ENCODE measurements at places on chromosomes 2 and 18.

- no peak for DNase-seq
Measured at GRCh38 chr2:196980473-196980872, 54.0 kb upstream of the PGAP1 start.

GRCh38 chr2:49988276-49988675 is 834.0 kb upstream of the FSHR start:
- DNase-seq, result no peak

DNA sequence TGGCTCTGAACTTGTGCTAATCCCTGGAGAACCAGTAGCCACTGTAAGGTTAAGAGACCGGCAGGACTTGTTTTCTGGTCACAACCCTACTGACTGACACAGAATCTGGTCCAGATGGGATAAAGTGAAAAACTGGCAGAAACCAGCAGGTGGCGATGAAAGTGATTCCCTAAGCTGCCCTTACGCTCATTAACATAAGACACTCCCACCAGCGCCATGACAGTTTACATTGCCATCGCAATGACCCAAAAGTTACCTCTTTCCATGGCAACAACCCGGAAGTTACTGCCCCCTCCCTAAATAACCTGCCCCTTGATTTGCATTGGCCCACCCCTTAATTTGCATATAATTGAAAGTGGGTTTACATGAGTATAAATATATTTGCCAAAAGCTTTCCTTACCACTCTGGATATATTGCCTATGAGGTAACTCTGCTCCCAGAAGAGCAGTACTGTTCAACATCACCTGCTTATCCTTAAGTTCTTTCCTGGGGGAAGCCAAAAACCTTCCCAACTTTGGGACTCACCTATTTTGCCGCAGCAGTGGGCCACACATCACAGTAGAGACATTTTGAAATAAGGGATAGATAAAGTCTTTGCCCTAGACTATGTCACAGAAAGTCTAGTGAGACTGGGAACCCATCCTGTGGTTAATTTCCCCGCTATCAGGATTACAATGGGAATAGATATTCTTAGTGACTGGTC is 35.8 kb upstream of the AFF3 start:
- DNase-seq, result peak; percentile 10

DNA sequence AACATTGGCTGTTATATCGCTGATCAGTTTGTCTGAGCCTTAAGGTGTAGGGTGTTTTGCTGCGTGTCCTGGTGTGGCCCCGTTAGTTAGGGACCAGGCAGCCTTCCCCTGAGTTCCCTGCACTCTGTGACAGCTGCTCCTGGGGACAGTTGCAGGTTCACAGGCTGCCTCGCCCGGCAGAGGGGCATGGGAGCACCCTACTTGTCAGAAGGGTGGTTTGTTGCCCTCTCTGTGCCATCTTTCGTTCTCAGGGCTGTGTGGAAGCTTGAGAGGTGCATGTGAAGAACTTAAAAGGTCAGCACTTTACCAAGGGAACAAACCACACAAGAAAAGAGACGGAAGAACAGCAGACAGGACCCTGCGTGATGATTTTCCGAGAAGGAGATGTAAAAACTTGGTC is 159.6 kb downstream of the LDLRAD4 start:
- no peak for DNase-seq

GRCh38 chr18:2932247-2933181 is 80.4 kb downstream of the LPIN2 start:
- DNase-seq, result peak; percentile 79

- no peak for DNase-seq
Measured at GRCh38 chr2:183490914-183491313, 366.7 kb downstream of the NUP35 start.

GRCh38 chr2:85840091-85840490 is 48.7 kb downstream of the ST3GAL5 start:
- no peak for DNase-seq

- no peak for DNase-seq
Measured at GRCh38 chr2:12448846-12449505, 267.8 kb upstream of the TRIB2 start.

GRCh38 chr2:189421644-189422043 is 19.6 kb upstream of the WDR75 start:
- no peak for DNase-seq

DNA sequence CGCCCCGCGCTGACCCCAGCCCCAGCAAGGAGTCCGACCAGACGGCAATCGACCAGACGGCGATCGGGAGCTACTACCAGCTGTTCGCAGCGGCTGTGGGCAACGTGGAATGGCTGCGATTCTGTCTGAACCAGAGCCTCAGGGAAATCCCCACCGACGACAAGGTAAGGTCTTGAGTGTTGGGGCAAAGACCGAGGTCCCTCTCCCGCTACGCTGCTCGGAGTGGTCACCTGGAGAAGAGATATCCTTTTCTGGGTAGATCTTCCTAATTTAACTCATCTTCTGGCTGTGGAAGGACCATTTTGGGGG is 704 bp downstream of the ANKRD53 start:
- no peak for DNase-seq

DNA sequence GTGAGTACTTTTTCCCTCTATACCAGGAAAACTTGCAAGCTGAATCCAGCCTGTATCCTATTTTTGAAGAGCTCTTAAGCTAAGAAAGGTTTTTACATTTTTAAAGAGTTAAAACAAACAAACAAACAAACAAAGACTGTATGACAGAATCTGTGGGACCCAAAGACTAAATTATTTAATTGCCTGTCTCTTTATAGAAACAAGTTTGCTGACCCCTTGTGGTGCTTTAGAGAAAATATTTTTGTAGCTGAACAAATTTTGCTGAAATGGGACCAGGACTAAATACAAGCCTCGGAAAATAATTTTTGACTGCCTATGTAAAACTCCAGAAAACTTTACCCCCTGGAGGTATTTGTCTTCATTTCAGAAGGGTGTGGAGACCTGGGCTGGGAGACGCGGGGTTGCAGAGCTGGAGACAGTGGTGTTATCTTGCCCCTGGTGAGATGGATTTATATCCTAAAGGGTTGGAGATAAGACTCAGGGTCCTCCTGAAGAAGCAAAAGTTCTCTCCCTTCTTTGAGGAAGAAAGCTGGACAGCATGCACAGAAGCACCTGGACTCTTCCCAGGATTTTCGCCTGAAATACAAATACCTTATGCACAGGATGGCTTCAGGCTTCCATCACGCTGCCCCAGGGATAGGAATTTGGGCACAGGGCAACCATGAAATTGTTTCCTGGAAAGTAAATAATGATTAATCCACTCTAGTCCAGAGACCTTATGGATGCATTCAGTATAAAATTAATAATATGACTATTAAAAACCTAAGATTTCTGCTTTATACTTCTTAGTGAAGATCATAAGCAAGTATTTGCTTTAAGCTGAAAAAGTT is 54.3 kb downstream of the TMX3 start:
- no peak for DNase-seq

DNA sequence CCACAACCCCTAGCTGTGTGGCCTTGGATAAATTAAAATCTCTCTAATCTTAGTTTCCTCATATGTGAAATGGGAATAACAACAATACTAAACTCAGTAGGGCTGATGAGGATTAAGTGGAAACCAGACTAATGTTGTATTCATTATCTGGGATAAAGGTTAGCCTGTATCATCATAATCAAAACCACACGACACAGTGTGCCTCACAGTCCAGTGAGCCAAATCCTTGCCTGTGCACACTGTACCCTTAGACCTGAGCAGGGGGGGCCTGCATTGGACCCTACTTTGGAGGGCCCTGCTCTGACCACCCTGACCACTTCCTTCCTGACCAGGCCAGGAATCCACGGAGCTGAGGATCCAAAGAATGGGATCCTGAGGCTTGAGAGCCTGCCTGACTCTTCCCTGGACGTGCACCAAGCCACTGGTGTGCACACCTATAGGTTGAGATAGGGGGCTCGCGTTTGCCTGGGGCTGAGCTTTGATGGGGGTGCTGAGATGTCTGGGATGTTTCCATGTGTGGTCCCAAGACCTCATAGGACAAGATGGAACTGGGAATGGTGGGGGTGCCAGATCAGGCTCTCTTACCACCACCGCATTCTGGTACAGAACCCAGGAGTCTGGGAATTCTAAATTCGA is 69.7 kb downstream of the TGOLN2 start:
- DNase-seq, result no peak

- DNase-seq, result no peak
Measured at GRCh38 chr2:168583064-168583709, 127.1 kb downstream of the CERS6 start.

DNA sequence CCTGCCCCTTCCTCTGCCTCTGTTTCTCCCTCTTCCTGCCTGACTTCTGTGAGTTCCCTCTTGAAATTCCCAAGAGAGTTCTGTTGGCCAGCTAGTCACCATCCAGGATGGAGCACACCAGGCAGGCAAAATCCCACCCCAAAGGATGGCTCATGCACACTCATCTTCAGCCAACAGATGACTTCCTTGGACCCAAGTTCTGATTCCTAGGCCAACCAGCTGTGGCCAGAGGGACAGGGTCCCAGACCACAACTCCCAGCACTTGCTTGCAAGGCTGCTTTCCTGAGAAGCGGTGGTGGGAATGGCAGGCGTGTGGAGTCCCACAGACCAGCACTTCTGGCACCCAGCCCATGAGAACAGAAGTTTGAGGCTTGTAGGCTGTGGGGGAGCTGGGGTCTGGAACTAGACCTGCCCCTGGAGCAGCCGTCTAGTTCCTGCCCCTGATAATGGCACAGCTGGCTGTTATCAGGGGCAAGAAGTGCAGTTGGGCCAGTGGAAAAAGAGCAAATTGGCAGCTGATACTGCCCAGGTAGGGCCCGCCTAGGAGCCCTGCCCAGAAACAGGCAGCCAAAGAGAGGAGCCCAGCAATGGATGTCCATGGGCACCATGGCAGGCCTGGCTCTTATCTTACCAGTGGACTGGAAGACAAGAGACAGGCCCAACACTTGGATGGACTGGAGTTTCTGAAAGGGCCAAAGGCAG is 56.7 kb downstream of the CYP26B1 start:
- DNase-seq, result no peak

- no peak for DNase-seq
Measured at GRCh38 chr18:28149810-28150420, 27.0 kb downstream of the CDH2 start.

- DNase-seq, result no peak
Measured at GRCh38 chr2:175557810-175558377, 376.4 kb upstream of the ATP5MC3 start.

- no peak for DNase-seq
Measured at GRCh38 chr18:4455113-4455811, at the start of gene DLGAP1. DLGAP1 (minus strand) TSS chr18:4455307.

- no peak for DNase-seq
Measured at GRCh38 chr2:42101206-42102023, 53.6 kb downstream of the PKDCC start.

- no peak for DNase-seq
Measured at GRCh38 chr2:160430001-160430344, 63.6 kb downstream of the RBMS1 start.

- DNase-seq, result no peak
Measured at GRCh38 chr2:182854375-182855105, 11.9 kb downstream of the FRZB start.

- no peak for DNase-seq
Measured at GRCh38 chr18:44896846-44897245, 216.2 kb downstream of the SETBP1 start.

DNA sequence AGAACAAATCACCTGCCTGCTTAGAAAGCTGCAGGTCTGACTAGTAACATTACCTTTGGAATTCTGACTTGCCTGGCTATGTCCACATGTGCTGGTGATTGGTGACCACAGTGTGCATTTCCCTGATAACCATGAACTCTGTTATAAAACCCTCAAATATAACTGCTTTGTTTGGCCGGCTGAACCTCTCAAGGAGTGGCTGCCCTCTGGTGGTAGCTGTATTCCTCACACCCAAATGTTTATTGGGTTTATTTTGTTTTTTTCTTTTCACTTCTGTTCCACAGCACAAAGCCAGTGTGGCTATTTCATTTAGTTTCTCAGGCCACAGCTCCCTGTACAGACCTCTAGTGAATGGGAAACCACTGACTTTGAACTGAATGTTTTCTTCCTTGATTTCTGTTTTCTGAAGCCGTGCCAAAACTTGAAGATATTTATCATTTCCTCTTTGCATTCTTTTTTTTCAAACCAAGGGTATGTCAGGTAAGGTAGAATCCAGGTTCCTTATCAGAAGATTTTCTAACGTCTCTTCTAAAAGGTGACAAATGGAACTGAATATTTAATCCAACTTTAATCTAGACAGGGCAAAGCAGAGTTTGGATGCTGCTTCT is 549.0 kb upstream of the VRK2 start:
- DNase-seq, result peak; percentile 10

- DNase-seq, result no peak
Measured at GRCh38 chr2:223967981-223968380, 10.7 kb downstream of the MRPL44 start.

GRCh38 chr2:209602259-209602658 is 169.4 kb upstream of the UNC80 start:
- DNase-seq, result no peak

DNA sequence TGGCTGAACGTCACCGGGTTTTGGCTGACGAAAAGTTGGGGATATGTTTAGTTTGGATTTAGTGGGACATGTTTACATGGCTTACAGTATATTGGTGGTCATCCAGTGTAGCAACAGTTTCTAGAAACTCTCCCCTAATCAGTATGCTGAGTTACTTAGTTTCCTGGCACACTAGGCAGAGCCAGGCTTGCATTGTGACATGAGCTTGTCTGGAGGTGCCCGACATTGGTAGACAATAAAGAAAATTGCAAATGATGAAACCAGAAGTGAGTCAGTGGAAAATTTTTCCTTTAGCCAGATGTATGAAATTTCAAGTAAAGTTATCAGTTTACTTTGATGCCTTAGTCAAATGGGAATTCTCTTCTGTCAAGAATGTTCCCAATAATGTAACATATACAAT is 276.1 kb downstream of the RDH14 start:
- DNase-seq, result no peak

GRCh38 chr2:201237486-201238123 is 22.7 kb upstream of the CASP8 start:
- no peak for DNase-seq

- DNase-seq, result no peak
Measured at GRCh38 chr2:133326652-133327397, 241.4 kb downstream of the NCKAP5 start.

GRCh38 chr18:63142594-63143225 is 176.9 kb downstream of the BCL2 start:
- no peak for DNase-seq

DNA sequence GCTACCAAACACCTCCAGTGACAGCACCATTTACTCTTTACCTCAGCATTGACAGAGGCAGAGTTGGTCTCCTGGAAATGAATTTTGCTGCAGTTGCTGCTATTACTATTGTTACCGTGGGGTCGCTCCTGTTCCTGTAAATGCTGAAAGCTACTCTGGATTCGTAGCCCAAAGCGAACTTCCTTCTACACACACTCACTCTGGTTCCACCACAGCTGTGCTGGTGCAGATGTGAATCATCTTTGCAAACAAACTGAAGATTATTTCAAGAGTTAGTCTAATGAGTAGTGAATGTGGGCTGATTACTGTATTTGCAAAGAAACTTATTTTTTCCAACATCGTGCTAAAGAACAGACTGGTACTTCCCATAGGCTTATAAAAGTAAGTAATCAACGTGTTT is 304.0 kb downstream of the LPIN1 start:
- no peak for DNase-seq

DNA sequence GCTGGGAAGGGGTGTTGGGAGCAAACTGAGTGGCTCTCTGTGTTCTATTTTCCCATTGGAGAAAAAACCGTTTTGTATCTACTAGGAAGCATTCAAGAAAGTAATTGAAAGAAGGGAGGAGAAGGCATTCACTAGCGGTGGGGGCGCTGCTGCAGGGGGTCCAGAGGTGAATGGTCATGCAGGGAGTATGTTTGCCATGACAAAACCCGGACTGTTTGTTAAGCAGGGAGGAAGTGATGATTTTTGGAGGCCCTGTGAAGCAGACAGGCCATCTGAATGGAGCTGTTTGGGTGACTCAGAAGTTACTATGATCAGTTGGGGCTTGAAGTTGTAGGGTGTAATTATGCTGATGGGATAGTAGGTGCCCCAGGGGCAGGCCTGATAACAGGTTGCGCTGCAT is 7.0 kb downstream of the TAF4B start:
- no peak for DNase-seq

Data from stimulated activated CD4-positive, alpha-beta T cell treated with anti-CD3 and anti-CD28 coated beads, Interleukin-12 subunit alpha, Interleukin-12 subunit beta, amount 100 ng/mL, for 48 hours (primary cell).